Activated CD4-positive, CD25-positive, alpha-beta regulatory T cell (primary cell): ENCODE measurements at places on chromosomes 7 and 10.

- DNase-seq: no peak
Measured at GRCh38 chr10:118458957-118459641, 117.0 kb upstream of the FAM204A start.

- DNase-seq: no peak
Measured at GRCh38 chr7:77995717-77996116, 197.1 kb downstream of the PHTF2 start.

DNA sequence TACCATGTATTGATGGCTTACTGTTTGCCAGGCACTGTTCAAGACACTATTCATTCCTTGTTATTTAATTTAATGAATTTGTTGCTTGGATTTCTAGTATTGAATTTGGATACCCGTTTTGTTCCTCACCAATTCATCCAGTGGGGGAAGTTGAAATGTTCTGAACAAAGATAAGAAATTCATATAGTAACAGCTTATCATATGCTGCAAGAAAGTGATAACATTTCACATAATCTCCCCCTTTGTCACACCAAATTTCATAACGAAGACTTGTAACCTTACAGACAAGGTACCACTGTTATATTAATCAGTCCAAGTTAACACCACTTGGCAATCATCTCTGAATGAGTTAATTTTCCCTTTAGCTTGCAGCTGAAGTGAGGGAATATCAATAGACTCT lies 42.1 kb downstream of the SCIN start:
- DNase-seq: no peak

- DNase-seq: no peak
Measured at GRCh38 chr7:128366300-128366699, 4.8 kb upstream of the PRRT4 start.

- no peak for DNase-seq
Measured at GRCh38 chr7:37262181-37262580, 186.5 kb downstream of the ELMO1 start.

GRCh38 chr10:51097546-51097945 lies 23.3 kb downstream of the PRKG1 start:
- DNase-seq: no peak

GRCh38 chr10:61549861-61550260 lies 96.7 kb upstream of the TMEM26 start:
- DNase-seq: no peak

DNA sequence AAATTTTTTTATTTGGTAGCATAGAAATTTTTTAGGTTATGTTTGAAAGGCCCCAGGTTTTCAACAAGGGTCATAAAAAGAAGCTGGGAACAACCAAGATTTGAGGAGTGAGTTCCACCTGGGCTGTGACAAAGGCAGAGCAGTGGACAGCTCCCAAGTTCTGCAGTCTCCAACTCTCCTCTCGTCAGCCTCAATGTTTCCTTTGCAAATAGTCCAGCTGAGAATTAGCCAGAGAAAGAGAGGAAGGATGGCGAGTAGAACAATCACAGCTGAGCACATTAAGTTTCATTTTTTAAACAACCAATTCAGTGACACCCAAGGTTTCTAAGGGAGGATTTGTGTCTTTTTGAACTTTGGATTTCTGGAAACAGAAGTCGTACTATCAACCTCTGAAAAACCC lies 143.2 kb downstream of the NRCAM start:
- no peak for DNase-seq

DNA sequence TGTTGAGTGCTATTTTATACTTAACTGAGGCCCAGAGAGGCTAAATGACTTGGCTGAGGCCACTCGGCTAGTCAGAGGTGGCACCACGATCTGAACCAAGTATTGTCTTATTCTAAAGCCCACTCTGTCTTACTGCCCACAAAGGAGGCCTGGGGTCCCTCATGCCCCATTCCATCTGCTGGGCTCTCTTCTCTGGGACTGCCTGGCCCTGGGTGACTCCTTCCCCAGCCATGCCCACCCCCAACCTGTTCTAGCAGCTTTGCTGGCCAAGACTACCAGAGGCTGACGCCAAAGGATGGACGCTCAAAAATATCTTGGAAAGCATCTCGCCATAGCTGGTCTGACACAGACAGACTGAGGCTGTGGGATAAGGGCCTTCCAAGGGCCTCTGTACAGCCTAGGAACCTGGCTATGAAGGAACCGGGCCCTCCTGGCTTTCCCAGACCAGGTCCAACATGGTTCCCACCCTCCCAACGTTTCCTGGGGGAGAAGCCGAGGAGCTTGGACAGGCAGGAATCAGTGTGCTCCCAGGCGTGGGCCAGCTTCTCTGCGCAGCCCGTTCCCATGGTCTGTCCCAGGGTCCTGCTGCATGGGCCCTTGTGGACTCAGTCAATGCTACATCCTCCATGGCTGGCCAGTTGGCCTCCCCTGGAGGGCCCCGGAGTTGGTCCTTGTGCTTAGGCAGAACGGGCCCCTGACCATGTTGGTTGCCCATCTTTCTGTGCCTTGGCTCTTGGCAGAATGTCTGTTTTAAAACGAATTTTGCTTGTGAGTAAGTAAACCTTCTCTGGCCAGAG lies 11.7 kb downstream of the HSPA12A start:
- no peak for DNase-seq

DNA sequence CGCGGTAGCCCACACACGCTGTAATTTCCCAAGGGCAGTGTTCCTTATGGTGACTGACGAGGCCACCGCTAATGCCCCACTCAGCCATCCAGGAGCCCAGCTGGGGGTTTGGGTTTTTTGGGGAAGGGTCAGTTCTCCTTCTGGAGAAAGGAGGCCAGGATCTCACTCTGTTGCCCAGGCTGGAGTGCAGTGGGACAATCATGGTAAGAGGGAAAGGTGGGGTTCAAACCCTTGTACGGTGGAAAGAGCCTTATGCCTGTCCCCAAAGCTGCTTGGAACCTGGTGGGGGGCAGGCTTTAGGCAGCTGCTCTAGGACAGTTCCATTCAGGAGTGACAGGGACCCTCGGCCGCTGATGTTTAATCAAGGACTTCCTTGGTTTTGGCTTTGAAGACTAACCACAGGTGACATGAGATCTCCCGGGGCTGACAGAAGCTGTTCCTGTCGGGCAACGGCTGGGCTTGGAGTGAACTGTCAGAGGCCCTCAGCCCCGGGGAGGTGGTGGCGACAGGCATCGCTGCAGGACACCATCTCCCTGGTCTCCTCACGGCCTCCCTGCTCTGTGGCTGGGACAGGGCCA lies 84.5 kb downstream of the CARD11 start:
- DNase-seq: no peak

GRCh38 chr7:20114468-20114867 lies 102.7 kb downstream of the MACC1 start:
- DNase-seq: no peak

DNA sequence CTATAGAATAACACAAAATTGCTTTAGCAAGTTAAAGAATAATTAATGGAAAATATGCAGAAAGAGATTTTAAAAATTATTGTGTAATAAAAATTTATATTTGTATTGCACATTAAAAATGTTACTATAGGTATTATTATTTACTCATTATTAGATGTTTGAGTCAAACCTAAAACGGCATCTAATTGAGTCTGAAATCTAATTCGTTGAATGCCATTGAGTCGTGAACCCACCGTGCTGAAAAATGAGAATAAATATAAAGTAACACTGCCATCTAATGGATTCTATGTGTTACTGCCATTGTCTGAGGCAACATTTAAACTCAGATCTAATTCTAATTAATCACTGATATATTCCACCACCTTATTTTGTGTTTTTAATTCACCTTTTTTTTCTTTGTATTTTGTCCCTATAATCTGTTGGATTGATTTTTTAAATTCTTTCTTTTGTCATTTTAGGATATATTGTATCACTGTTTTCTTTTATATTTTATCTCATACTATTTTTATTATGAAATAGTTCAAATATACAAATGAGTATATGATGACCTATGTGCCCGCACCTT lies 62.2 kb downstream of the SAMD9 start:
- no peak for DNase-seq

DNA sequence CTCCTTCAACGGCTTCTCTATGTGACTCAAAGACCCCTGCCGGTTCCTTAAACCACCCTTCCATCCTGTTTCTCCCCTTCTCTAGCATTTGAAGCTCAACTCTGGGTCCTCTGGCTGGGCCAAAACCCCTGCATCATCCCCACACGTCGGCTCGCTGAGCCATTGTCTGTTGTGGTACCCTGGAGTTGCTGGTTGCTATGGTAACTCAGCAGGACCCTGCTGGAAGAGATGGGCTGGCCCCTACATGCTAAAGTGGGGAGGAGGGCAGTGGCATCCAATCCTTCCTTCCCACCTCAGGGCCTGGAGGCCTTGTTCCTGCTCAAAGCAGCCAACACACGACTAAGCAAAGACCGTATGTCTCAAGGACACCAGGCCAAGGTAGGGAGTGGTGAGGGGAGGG lies 452.5 kb downstream of the PLXNA4 start:
- DNase-seq: no peak

DNA sequence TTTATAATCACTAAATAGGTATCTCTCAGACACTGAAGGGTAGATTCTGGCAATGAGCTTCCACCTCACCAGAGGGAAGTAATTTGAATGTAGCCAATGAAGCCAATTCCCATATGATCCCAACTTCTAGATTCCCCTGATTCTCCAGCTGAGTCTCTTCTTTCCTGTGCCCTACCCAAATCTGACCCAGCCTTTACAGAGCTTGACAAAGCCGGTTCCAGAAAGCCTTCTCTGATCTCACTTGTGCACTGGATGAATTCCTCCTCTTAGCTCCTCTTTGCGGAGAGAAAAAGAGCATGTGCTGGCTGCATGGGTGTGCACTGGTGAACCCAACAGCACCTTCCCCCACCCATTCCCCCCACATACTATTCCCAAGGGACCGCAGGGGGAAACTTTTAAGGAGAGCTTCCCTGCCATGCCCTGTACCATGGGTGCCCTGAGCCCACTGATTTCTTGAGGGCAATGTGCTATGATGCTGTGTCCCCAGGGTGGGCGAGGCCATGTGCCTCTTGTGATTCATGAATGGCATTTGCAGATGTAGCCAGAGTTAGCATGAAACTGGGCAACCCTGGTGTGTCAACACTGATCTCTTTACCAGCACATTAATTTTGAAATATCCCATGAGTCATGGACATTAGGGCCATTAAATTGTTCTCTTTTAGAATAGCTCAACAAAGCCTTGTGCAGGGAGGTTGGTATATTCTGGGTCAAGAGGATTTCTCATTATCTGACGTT lies 50.4 kb upstream of the PLEKHA1 start:
- no peak for DNase-seq

GRCh38 chr10:70297224-70297623 lies 13.4 kb upstream of the NPFFR1 start:
- DNase-seq: no peak

- no peak for DNase-seq
Measured at GRCh38 chr10:101244321-101245050, 15.2 kb upstream of the LBX1 start.

DNA sequence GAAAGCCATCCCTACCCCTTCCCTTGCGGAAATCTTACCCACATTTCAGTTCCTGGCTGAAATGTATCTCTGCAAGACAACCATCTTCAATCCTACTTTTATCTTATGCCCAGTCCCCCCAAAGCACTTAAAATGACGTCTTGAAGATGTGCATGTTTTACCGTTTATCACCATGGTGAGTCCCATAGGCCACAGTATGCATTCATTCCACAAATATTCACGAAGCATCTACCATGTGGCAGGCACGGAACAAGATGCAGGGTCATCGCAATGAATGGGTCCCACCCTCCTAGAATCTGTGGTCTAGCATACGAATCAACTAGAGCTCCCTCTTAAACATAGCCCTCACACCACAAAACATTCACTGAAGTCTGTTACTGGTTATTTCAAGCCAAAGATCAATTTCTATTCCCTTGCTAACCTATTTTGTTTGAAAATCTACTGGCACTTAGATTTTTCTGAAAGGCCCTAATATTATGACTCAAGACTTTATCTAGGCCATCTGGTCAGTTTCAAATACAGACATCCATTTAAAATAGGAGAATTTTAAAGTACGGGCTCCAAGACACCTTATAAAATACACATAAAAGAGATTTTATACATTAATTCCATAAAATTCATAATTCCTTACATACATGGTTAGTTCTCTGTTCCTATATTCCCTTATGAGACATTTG lies 99.4 kb downstream of the PARD3 start:
- DNase-seq: no peak

- DNase-seq: no peak
Measured at GRCh38 chr10:96413151-96413787, 54.5 kb upstream of the OPALIN start.

GRCh38 chr10:88853155-88853881 lies 1.7 kb upstream of the ANKRD22 start:
- no peak for DNase-seq

DNA sequence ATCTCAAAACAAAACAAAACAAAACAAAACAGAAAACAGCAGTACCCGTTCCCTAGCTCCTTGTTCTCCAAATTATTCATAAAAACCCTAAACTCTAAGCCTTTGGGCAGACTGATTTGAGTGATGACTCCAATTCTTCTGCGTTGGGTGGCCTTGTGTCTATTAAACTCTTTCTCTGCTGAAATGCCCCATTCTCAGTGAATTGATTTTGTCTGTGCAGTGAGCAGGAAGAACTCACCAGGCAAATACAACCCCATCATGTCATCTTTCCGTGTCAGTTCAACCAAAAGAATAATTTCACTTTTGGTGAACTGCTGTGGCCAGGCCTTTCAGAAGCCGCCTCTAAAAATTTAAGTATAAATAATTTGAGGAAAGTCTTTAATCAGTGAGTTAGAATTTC lies 18.5 kb upstream of the TSPAN13 start:
- no peak for DNase-seq

DNA sequence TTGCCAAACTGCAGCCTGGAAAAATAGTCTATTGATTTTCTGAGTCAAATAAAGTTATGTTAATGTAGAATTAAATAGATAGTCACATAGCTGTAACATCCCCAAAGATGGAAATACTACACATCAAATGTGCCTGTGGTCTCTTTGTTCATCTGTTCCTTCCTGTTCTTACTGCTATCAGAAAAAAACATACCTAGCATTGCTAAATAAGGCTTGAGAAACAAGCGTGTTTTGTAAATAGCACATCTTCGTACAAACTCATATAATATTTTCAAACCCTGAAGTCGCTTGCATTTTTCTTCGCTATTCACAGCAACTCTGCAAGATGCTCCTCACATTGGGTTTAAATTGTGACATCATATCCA lies 116.1 kb downstream of the KLF6 start:
- DNase-seq: no peak

DNA sequence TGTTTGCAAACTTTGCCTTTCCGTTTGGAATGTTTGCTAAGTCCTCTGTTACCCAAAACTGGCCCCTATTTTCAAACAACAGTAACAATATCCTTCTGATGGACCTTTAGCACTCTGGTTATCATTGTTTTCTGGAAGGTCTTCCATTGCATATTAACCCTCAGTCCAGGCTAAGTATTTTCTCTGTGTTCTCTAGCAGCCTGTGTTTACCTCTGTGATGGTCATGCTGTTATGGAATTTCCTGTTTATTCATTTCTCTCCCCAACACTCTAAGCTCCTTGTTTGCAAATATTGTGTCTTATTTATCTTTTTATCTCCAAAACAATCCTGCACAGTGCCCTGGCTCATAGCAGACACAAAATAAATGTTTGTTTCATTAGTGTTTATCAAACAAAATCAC lies 560.3 kb downstream of the ATRNL1 start:
- DNase-seq: no peak

DNA sequence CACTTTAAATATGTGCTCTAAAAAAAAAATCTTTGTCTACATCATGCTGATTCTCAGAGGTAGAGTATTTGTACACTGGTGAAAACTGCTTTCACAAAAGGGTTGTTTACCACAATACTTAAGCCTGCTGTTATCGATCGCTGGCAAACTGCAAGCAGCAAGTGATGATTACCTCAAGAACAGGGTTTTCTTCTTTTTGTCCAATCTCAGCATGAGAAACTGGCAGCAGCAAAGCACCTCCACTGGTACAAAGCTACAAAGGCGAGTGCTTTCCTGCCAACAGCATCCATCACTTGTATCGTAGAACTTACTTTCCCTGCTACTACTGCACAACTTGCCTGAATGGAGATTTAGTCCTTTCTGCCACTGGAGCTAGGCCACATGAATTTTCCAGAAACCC lies 276.5 kb downstream of the DGKB start:
- DNase-seq: no peak
